Stimulated activated CD4-positive, alpha-beta T cell treated with anti-CD3 and anti-CD28 coated beads, Interleukin-4, amount 100 ng/mL, for 1 hour (primary cell): ENCODE measurements at places on chromosomes 2 and 18.

DNA sequence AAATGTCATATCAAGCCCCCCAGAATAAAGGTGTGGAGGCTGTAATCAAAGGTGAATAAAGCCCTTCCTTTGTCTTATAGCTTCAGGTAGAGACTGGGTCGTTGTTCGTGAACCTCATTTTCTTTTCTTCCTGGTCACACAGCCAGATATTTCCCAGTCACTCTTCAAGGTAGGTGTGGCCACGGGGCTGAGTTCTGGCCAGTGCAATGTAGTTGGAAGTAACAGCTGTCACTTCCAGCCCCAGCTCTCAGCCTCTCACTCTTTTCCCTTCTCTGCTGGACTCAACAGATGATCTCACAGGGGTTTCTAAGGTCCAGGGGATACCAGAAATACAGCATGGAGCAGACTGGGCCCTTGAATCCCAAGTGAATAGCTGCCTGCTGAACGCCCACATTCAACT lies 15.8 kb upstream of the TRPM8 start:
- DNase-seq: no peak

DNA sequence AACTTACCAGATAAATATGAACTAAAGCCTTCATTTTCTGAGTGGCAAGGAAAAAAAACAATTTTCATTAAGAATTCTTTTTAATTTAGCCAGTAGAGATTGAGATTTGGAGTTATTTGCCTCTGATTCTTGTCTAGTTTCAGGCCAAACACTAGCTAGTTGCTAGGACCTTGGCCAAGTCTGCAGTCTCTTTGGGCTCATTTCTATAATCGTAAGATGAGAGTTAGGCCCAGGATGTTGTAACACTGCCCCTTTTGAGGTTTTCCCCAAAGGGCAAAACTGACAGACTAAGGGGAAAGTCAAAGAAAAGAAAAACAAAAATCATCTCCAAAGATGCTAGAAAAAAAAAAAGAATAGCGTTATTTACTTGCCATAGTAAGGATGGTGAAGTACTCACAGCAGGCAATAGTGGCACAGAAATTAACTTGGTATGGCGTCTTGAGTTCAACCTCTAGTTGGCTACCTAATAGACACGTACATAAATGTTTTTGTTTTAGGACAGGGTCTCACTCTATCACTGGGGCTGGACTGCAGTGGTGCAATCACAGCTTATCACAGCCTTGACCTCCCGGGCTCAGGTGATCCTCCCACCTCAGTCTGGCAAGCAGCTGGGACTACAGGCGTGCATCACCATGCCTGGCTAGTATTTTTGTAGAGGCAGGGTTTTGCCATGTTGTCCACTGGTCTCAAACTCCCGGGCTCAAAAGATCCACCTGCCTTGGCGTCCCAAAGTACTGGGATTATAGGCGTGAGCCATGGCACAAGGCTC lies 23.0 kb upstream of the ADAM17 start:
- DNase-seq: no peak

DNA sequence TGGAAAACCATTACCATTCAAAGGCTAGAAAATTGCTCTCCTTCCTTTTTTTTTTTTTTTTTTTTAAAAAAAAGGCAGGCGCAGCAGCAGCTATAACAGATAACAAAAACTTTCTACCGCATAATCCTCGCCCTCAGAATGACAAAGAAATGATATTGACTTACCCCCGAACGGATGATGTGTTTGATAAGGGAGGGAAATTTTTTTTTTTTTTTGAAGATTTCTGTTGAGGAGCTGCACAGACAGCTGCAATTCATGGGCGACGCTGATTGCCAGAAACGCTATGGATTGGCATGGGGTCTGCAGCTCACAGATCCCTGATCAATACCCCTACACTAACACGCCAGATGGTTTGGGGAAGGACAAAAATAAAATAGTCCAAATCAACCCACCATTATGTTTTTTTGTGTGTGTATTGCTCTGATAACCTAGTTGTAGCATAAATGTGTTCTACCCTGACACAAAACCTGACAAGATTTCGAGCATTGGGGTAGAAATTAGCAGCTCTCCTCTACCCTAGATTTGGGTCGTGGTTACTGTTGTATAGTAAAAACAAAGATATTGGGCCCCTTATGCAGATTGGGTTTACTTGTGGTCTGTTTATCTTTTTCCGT lies 3.6 kb upstream of the ONECUT2 start:
- DNase-seq: no peak

GRCh38 chr2:170244555-170244954 lies 66.6 kb downstream of the MYO3B start:
- no peak for DNase-seq

DNA sequence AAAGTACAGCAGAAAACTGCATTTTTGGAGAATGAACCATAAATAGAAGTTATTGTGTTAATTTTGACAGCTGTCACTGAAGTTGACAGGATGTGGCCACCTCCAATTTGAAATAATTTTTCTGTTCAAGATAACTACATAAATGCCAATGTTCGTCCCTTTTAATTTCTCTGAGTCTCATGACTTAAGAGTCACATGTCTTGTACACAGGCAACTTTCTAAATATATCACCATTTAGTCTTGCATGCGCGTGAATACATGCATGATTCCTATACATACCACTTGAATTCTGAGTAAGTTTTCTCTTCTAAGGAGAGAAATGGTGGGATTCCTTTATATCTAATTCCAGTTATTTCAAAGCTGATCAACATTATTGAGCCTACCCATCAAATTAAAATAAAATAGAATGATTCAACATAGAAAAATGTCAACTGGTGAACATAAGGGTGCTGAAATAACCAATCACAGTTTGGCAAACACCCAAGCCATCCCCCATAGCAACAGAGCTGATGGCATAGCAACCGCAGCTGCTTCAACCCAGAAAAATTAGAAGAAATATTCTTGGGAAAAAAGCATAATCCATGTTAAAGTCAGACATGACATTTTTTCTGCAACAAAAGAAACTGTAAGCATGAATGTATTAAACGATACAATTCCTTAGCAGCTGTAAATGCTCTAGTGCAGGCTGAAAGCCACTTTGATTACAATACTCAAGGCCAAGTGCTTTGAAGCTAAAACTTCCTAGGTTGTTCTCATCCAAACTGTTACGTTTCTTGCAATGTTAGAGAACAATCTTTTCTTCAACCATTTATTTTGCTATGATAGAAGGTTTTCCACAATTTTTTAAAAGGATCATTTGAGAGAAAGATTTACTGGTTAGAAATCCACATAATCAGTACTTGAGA lies 282.7 kb downstream of the DLGAP1 start:
- DNase-seq: no peak

DNA sequence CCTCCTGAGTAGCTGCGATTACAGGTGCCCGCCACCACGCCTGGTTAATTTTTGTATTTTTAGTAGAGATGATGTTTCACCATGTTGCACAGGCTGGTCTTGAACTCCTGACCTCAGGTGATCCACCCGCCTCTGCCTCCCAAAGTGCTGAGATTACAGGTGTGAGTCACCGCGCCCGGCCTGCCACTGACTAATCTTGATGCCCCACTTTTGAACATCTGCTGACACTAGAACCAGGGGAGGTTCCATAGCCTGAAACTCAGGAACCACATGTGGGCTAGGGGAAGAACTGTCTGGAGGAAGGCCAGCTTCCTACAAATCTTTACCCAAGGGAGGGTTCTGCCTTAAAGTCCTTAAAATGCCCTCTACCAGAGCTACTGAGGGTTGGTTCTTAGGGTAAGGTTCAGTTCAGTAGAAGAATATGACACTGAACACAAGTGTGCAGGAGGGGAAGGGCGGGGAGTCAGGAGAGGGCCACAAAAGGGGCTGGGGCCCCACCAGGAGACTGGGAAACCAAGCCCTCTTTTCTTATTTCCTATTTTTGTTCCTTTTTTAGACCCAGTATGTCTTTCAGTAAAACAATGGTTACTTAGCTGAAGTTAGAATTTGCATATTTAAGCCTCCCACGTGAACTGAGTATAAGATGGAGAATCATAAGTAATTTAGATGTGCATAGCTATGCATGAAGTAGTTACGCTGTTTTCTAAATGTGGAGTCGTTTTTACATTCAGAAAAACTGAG lies 6.3 kb upstream of the RAB31 start:
- peak; percentile 8 for DNase-seq

DNA sequence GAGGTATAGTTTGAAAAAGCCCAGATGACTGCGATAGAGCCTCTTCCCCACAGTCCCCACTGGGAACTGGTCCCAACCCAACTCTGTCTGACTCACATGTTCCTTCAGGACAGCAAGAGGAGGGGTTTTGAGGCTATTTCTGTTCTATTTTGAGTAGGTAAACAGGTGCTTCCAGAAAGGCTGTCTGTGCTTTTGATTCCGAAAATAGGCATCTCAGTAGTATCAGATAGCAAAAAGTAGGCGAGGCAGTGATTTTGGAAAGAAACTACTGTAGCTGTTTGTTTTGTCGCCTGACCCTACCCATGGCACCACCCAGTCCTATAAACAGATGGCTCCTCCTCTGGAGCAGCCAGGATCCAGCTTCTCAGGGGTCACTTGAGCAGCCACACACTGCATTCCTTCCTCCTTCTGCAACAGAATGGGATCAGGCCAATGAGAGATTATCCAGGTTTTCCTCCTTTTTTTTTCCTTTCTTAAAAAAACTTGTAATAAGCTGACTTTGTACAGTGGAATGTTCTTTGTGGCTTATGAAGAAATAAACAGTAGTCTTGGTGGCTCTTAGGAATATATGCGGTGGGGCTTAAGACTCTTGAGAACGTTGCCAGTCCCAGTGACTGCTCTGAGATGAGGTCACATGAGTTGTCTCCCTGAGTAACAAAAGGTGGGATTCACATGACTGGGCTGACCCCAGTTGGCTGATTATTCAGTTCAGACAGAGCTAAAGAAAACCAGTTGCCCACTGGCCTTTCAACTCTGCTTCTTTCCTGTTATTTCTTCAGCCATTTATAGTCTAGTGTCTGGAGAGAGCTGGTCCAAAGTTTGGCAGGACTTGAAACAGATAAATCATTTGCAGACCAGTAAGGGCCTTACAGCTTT lies 98.6 kb downstream of the KCNS3 start:
- no peak for DNase-seq

GRCh38 chr2:42622943-42623676 lies 54.7 kb downstream of the MTA3 start:
- DNase-seq: no peak

DNA sequence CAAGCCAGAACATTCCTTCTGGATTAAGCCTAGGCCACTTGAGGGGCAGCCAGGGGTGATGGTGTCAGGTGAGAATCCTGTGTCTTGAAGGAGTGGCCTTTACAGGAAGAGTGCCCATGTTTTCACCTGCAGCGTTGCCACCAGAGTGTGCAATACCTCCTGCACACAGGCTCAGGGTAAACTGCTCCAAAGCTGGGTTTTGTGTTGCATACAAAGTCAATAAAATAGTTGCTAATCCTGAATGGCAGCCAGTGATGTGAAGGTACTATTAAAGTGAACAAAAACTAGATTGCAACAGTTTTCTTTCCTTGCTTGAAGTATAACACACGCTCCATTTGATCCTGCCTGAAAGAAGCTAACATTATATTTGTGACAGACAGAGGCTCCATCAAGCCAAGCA lies 64.4 kb upstream of the NRP2 start:
- DNase-seq: no peak

- DNase-seq: no peak
These were observed 12.7 kb downstream of the OLA1 start for GRCh38 chr2:174235680-174236079.

DNA sequence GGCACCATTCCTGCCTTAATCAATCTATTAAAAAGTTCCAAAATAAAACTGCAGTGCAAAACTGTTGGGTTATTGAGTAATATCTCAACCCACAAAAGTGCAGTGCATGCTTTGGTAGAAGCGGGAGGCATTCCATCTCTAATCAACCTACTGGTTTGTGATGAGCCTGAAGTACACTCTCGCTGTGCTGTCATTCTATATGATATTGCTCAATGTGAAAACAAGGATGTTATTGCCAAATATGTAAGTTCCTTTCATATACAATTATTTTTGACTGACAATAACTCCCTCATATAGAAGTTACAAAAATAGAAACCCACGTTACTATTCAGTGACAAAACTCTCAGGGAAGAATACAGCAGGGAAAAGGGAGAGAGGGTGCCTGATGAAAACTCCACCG lies 43.0 kb downstream of the OSGEPL1 start:
- DNase-seq: no peak

DNA sequence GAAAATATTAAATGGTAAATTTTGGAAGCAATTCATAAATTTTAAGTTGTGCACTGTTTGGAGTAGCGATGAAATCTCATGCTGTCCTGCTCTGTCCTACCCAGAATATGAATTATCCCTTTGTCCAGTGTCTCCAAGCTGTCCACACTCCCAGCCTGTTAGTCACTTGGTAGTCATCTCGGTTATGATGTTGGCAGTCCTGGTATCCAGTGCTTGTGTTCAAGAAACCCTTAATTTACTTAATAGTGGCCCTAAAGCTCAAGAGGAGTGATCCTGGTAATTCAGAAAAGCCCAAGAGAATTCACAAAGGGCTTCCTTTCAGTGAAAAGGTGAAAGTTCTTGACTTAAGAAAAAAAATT lies 71.8 kb upstream of the STAM2 start:
- no peak for DNase-seq
